ENCODE measurements at places on chromosomes 1 and 21. TPM values are rescaled to one million over a fixed set of nuclear protein-coding genes. Genes with fewer than 3 reads are reported as not detected.

The FCRL6 gene
- total RNA-seq: not detected

The WDR26 gene
- total RNA-seq: 58.9 TPM

The LCE2B gene
- total RNA-seq: not detected

The UMODL1 gene
- total RNA-seq: not detected

The SMIM12 gene
- 36.4 TPM for total RNA-seq

The IGSF21 gene
- 0.65 TPM for total RNA-seq

The ZFP69B gene
- 1.5 TPM for total RNA-seq

The RNU1-3 gene
- 2,470 TPM for total RNA-seq

The H3-3A gene
- 264 TPM for total RNA-seq

The CFAP74 gene
- not detected for total RNA-seq

The LPAR3 gene
- total RNA-seq: 25.0 TPM

DNA sequence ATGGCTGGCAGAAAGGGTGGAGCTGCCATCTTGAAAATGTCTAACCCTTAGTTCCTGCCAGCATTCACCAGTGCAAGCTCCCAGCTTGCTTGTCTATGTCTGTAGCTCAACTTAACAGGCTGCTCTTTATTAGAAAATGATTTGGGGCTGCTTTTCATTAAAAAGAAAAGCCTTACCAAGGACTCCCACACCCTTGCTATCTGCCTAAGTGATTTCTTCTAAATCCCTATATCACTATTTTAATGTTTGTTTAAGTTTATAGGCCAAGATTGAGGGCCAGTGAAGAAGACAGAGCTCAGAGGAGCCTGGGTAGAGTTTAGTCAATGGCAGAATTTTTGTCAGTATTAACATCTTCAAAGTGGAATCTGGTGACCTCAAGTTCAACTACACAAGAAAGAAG is 336.8 kb upstream of the CHRM3 start:
- DNase-seq: no peak

DNA sequence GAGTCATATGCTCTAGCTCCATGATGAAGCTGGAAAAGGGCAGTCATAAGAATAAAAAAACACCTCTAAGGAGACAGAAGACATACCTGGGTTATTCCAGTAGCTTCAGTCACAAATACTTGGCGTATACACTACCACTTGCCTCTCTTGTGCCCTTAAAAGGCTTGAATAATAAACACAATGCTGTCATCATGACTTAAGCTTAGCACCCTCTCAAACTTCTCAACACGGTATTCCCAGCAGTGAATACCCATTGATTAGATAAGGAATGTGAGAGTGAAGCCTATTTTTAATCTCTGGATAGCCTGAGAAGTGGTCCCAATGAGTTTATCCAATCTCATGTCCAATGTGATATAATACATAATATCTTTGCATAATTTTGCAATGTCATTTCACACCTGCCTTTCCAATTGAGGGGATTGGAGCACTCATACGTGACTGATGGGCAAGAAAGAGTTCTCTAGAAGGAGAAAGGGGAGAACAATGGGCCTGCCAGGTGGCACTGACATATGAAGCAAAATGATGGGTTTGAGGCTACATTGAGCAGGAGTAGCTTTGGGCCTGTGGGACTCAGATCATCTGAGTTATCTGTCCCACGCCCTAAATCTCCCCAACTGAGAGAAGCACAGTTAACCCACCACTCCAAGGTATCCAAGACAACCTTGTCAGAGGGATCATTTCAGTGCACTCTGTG is 298.6 kb upstream of the DAB1 start:
- no peak for DNase-seq

DNA sequence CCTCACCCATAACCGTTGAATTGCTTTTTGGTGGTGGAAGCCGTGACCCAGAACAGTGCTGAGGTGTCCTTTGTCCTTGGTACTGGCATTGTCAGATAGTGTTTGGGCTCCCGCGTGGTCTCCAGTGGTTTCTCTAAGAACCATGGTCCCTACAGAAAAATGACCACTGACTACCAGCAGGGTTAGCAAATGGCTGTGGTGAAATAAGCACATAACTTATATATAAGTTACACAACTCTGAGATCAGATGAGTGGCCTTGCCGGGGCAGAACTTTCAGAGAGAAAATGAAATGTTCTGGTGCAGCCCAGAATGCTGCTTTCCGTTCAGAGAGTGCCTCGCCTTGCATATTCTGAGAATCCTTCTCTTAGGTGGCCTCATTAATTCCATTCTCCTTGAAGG is 5.0 kb downstream of the SLC37A1 start:
- no peak for DNase-seq

- DNase-seq: peak; percentile 91
These were observed 68.8 kb upstream of the WDR26 start for GRCh38 chr1:224503161-224504118.

DNA sequence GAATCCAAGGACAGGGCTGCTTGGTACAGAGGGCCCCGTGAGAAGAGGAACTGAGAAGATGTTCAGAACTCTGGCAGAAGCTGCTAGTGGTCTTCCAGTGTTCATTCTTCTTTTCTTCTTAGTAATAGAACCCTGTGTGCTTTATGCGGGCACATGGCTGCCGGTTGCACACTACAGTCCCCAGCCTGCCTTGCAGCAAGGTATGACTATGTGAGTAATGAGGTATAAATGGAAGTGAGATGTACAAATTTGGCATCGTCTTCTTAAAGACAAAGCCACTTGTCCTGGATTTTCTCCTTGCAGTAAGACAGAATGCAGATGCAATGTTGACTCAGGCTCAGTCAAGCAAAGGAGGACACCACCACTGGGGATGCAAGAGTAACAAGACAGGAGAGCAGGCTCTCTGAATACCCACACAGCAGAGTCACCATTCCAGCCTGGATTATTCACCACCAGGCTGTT is 15.0 kb upstream of the ATP1B1 start:
- no peak for DNase-seq

- no peak for DNase-seq
These were observed 40.1 kb upstream of the KLHDC7A start for GRCh38 chr1:18440385-18441226.

GRCh38 chr1:171833091-171833825 is 8.0 kb upstream of the DNM3 start:
- DNase-seq: no peak

- no peak for DNase-seq
These were observed 28.2 kb upstream of the KLHDC7A start for GRCh38 chr1:18452550-18452949.

DNA sequence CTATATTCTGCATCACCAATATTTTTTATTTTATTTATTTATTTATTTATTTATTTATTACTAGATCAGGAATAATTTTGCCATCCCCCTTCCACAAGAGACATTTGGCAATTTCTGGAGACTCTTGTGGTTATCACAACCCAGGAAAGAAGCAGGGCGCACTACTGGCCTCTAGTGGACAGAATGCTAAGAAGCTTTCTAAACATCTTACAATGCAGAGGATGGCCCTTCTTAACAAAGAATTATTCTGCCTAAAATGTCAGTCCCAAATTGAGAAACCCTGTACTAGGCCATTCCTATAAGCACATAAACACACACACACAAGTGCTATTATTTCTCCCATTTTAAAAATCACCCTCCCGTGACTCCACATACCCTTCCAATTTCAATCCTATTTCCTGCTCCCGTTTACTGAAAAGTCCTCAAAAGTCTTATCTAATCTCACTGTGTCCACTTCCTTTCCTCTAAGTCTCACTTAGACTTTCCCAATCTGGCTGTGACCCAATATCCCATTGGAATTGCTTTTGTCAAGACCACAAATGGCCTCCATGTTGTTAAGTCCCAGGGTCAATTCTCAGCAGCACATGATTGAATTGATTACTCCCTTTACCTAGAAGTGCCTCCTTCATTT is 43.7 kb upstream of the RNF11 start:
- peak; percentile 48 for DNase-seq

GRCh38 chr1:164640686-164641352 is 81.8 kb downstream of the PBX1 start:
- DNase-seq: peak; percentile 45

DNA sequence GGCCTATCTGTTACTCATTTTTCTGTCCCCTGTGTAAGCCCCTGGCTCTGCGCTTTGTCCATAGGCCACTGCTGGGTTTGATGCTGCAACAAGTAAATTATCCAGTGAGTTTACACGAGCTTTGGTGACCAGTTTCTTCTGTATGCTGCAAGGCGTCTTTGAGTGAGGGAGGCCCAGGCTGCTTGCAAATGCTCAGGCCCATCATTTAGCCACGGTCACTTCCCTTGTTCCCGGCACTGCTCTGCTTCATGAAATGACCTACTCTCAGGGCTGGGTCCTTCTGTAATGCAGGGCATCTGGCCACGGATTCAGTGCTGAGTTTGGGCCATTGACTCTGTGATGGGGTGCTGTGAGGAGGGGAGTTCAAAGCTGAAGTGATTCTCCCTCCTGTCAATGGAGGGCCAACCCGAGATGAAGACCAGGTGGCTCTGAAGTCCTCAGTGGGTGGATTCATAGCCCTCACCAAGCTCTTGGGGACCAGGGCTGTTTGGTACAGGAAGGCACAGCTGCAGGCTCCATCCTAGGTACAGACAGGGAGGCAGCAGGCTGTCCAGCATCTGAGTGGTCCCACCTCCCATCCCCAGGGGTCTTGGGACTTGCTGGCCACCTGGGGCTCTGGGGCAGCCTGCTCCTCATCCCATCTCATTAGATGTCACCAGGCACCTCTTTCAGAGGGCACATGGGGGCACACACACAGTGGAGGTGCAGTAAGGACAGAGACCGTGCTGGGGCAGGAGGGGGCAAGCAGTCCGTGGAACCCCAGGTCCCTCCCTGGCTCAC is 21.7 kb downstream of the LHX4 start:
- DNase-seq: no peak

GRCh38 chr1:245056913-245057312 is 97.9 kb upstream of the KIF26B start:
- no peak for DNase-seq
